ENCODE measurements at places on chromosomes 7 and 10.

DNA sequence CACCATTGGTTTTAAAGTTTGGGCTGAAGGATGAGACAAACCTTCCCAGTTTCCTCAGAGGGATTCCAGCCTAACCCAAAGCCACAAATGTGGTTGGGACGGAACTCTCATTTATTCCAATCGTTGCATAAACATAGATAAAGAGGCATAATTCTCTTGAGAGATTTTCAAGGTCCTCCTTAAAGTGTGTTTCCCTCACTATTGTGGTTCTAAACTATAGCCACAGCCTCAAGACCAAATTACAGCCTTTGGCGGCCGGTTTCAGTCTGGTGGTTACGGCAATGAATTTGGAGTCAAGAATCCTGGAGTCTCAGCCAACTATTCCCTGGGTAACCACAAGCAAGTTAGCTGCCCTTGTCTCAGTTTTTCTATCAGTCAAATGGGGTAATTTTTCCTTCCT lies 42.6 kb downstream of the SEM1 start:
- no peak for DNase-seq

DNA sequence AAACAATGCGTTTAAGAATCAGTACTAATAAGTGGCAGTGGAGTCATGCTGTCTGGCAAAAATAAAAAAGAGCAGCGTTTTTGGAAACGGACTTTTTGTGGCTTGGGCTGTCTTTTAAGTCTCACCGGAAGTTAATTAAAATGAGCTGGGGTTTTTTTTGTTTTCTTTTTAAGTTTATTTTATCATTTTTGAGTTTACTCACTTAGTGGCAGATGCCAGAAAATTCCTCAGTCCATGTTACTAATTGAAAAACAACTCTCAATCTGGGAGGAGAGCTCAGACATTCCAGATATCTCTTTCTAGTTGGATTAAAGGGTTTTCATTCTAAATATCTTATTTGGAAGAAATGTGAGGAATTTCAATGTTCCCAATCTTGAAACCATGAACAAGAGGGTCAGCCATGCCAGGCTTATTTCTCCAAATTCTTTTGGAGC lies 133.8 kb upstream of the AGR3 start:
- no peak for DNase-seq

DNA sequence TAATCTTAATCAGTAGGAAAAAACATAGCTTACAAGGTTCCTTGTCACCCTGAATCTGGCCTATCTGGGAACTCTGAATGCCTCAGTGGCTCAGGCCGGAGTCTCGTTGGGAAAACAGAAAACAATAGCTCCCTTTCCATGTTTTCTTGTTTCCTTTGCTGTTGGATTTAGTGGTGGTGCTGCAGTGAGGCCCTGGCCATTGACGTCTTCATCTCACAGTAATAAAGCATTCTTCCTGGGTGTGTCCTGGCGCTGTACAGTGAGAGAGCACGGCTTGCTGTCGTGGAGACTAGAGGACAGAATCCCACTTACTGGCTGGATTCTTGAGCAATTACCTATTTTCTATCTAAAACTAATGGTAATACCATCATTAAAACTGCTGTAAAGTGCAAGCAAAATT lies 1.3 kb upstream of the SPOCK2 start:
- DNase-seq = no peak

GRCh38 chr10:27890971-27891370 lies 107.9 kb downstream of the ODAD2 start:
- no peak for DNase-seq

- DNase-seq = no peak
Observed at GRCh38 chr10:113643183-113643582, 20.7 kb downstream of the NRAP start.

- no peak for DNase-seq
Observed at GRCh38 chr7:40329601-40330153, 194.9 kb downstream of the SUGCT start.

DNA sequence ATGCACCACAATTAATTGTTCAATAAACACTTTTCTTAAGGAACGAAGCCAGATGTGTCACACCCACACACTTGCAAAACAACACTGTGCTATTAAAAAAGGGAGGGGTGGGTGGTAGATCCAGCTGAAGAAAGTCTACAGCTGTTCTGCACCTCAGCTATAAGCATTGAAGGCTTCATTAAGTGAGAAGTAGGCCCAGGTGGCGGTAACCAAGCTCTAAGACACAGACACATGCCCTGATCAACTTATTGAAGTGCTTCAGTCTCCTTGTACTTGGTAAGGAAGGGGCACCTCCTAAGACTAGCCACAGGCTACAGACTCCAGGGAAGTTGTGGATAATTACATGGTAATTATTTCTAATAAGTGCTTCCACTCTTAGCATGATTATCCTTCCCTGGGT lies 4.5 kb upstream of the CPVL start:
- no peak for DNase-seq

DNA sequence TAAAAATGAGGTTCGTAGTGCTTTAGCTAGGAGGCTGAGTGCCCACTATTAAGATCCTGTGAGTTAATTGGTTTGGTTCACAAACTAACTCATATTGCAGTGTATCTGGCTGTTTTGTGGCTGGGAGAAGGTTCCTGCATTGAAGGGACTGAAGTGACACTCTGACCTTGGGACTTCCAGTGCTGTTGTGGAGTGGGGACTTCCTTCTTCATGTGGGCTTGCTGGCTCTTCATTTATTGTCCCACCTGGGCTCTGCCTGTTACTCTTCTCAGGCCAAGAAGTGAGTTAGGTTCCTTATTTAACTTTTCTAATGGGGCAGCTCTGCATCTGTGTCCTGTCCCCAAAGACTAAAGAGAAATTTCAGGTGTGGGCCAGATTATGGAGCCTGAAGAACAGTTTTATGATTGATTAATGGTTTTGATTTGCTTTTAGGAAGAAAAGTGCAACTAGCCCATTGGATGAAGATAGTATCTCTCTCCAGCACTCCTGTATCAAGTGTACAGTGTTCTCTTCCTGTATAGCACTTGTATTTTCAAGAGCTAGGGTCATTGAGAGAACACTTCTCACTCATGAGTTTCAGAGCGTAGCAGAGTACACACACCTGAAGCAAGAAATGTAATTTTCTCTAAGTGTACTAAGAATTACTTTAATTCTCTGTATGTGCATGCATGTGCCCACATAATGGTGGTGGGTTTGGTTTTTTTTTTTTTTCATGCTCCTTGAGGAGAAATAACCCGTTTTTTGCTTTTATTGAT lies 54.8 kb downstream of the AUTS2 start:
- DNase-seq = no peak

- DNase-seq = no peak
Observed at GRCh38 chr7:54292171-54292925, 249.8 kb upstream of the VSTM2A start.

DNA sequence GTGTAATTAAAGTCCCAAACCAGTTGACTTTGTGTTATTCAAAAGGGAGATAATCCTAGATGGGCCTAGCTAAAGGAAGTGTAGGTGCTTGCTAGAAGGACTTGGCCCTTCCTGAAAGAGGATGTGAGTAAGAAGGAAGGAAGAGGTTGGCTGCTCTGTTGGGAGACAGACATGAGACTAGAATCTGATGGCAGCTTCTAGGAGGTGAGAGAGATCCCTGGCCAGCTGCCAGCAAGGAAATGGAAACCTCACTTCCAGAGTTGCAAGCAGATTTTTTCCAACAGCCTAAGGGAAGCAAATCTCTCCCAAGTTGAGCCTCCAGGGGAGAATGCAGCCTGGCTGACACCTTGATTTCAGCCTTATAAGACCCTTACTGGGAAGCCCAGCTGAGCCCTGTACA lies 368.4 kb upstream of the ZMIZ1 start:
- DNase-seq = no peak

DNA sequence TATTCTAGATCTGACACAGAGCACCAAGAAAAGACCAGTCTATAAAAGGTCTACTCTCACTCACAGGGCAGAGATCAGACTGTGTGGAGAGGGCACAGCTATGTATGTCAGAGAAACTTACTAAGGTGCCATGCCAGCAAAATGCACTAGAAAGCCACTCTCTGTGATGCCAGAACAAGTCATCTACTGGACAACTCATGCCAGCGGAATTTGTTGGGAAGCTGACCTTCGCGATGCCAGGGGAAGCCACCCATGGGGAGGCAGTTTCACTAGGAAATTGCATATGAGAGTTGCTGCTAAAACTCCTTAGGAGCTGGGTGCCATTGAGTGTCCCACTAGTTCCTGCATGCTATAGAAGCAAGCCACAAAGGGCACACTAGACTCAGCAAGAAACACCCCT lies 58.5 kb downstream of the MICU1 start:
- no peak for DNase-seq

DNA sequence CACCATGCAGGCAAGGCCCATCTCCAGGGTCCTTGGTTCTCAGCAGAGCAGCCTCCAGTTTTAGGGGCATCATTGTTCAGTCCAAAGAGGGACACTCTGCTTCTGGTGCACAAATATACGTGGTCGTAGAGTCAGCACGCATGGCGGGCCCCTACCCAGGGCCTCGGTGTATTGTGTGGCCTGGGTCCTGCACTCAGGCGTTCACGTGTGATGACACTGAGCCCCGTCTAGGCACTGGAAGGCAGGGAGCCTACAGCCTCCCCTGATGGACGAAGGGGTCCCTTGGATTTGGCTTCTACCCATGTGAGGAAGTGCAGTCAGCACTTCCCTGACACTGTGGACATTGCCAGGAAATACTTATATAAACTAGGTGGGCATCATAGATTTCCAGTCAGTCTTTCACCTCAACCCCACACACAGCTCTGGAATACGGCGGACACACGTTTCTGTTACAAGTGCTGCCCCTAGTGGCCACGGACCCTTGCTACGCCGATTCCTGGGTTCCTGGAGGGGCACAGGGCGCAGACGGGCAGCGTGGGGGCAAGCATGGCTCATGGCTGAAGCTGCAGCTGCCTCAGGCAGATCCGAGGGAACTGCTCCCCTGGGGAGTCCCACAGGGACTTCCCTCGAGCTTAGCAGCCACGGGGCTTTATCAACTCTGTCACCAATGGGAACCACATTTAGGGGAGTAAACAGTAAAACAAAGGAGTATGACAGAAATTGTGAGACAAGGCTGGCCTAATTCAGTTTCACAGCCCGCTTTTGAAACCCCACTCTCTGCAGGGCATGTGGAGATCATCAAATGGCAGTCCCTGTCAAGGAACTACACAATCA lies 25.4 kb downstream of the AIFM2 start:
- peak; percentile 4 for DNase-seq

DNA sequence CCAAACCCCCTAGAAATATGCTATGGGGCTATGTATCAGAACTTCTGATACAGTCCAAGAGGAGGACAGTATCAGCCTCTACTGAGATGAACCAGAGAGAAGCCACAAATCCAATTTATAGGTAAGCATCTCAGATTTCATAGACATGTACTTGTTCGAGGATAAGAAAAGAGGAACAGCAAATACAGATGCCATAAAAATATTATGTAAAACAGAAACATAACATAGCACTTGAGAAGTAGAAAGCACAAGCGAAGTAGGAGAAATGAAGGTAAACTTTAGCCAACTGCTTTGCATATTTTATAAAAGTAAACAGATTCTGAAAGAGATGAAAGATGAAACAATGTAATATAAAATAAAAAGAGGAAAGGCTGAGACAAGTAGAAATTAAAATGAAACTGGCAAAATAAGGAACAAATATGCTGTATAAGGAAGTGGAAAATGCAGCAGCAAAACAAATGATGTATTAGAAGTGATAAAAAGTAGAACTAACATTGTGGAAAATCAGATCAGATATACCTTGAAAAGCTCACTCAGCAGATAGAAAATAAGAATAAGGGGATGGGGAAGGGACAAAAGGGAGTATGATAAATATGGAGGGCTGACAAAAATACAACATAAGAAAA lies 135.1 kb downstream of the SKAP2 start:
- no peak for DNase-seq

DNA sequence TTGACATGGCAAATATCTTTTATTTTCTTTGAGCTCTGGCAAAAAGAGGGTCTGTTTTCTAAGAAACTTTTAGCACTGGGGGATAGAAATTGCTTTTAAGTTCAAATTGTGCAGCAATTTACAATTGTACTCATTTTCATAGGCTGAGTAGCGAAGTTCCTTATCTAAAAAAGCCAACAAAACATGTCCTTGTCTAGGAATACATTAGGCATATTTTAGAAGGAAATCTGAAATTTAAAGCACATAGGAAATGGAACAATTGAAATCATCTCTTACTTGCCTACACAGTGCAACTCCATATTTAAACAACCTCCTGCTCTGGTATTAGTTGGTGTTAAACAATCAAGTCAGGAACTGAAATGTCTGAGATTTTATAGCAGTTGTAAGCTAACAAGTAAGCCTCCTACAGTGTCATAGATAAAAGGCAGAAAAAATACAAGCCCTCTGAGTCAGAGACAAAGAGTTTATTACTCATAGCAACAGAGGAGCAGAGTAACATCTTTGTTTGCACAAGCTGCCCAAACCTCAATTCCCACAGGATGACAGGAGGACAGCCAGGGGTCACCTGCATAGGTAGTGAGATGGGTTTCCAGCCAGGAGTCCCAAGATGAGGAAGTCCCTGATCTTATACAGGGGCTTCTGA lies 280.2 kb upstream of the HGF start:
- no peak for DNase-seq

GRCh38 chr10:124936813-124937212 lies 5.1 kb upstream of the ZRANB1 start:
- no peak for DNase-seq

DNA sequence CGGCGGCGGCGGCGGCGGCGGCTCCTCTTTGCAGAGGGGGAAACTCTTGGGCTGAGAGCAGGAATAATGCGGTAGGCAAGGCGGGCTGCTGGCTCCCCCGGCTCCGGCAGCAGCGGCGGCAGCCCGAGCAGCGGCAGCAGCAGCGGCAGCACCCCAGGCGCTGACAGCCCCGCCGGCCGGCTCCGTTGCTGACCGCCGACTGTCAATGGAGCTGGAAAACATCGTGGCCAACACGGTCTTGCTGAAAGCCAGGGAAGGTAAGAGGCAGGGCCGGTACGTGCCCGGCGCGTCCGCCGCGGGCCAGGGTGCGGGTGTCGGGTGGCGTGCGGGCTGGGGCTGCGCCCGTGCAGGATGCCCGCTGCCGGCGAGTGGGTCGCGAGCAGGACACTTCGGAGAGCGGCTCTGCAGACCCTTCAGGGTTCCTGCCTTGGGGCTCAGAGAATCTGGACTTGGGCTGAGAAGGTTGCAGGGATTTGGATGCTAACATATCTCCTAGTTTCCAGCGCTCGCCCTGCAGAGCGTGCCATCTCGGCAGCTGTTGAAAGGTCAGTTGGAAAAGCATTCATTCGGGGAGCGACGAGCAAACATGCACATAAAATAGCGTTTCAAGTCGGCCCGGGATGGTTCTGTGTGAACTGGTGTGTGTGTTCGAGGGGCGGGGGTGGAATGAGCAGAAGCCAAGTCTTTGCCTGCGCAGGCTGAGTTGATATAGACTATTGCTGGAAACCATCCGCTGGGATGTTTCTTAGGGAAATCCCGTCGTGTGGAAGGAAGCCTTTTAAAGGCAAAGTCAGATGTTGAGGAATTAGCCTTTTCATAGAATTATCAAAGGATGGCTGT lies 562 bp downstream of the GRK5 start:
- peak; percentile 33 for DNase-seq

GRCh38 chr7:79877874-79878465 lies 256.7 kb upstream of the GNAI1 start:
- DNase-seq = no peak

- no peak for DNase-seq
Observed at GRCh38 chr7:22867003-22867402, 44.4 kb upstream of the TOMM7 start.

- DNase-seq = no peak
Observed at GRCh38 chr7:126801733-126802132, 451.0 kb downstream of the GRM8 start.
